Kidney (tissue), 22 donors: ENCODE measurements at places on chromosomes 7 and 10. TPM values are rescaled to one million over a fixed set of nuclear protein-coding genes. Genes with fewer than 3 reads are reported as not detected.

- no peak for DNase-seq
- H3K4me3 ChIP-seq, result no peak overlapping the region
- no peak overlapping the region for H3K27ac ChIP-seq
- no peaks in the 10 kb centered on the region for H3K36me3 ChIP-seq
Observed at GRCh38 chr10:101358706-101359300, 4.8 kb downstream of the BTRC start.

DNA sequence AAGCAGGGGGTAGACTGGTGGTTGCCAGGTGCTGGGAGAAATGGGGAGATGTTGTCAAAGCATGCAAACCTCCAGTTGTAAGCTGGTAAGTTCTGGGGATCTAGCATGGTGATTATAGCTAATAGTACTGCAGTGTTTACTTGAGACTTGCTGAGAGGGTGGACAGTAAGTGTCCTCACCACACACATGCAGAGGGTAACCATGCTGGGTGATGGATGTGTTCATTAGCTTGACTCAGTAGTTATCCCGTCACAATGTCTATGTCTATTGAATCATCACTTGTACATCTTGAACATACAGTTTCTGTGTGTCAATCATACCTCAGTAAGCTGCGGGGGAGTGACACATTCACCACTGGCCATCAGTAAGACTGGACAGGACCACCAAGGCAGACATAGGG, 42.1 kb downstream of the GSDME start:
- no peak for DNase-seq
- H3K36me3 ChIP-seq, result no peaks in the 10 kb centered on the region
- H3K27me3 ChIP-seq, result no peaks in the 10 kb centered on the region

DNA sequence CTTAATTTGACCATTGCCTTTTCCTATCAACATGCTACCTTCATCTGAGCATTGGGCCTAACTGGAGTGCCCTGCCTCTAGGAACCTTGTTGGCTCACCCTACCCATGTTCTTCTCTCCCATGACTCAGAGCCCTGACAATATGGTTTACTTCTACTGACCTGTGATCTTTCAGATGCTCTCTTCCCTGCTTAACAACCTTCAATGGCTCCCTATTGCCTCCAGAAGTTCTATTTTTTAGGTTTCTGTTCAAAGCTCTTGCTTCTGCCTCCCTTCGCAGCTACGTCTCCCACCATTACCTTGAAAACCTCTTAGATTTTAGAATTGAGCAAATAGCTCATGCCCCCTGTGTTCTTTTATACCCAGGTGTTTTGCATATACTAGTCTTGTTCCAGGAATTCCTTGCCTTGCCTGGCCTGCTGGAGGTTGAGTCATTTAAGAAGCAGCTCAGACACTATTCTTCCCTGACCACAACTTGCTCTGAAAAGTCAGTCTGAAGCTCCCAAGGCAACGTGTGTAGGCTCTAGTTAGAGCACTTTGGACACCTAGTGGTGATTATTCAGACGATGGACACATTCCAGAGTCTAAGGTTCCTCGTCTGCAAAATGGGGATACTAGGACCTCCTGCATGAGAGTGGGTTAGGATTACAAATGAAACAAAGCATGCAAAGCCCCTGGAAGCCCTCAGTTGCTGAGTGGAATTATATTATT, 64.4 kb upstream of the EMX2 start:
- no peaks in the 10 kb centered on the region for H3K27me3 ChIP-seq
- H3K36me3 ChIP-seq, result no peaks in the 10 kb centered on the region
- no peaks in the 10 kb centered on the region for H3K4me1 ChIP-seq
- no peak overlapping the region for H3K4me3 ChIP-seq
- no peak for DNase-seq

DNA sequence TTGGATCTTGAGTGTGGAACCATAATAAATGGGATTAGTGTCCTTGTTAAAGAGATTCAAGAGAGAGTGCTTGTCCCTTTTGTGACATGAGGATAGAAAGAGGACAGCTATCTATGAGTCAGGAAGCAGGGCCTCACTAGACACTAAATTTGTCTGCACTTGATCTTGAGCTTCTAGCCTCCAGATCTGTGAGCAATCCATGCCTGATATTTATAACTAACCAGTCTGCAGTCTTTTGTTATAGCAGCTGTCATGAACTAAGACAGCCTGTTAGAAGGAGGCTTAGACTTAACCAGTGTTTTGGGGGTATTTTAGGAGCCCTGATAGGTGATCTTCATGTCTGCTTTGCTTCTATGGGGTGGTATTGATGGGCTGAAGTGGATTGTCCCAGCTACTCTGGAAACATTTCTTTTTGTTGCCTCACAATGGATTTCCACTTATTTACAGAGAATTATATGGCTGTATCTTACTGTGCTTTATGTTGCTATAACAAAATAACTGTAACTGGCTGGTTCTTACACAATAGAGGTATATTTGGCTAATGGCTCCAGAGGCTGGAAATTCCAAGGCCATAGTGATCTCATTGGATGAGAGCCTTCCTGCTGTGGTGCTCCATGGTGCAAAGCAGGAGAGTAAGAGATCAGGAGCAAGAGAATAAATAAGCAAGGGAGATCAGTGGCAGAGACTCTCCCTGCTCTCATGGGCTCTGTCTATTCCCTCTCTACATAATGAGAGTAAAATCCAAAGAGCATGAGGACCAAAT, 23.4 kb upstream of the AKR1C3 start:
- H3K27ac ChIP-seq, result peak overlapping the region; percentile 85
- no peaks in the 10 kb centered on the region for H3K36me3 ChIP-seq
- H3K4me1 ChIP-seq, result peaks cover 15% of the 10 kb centered on the region
- no peak for DNase-seq

DNA sequence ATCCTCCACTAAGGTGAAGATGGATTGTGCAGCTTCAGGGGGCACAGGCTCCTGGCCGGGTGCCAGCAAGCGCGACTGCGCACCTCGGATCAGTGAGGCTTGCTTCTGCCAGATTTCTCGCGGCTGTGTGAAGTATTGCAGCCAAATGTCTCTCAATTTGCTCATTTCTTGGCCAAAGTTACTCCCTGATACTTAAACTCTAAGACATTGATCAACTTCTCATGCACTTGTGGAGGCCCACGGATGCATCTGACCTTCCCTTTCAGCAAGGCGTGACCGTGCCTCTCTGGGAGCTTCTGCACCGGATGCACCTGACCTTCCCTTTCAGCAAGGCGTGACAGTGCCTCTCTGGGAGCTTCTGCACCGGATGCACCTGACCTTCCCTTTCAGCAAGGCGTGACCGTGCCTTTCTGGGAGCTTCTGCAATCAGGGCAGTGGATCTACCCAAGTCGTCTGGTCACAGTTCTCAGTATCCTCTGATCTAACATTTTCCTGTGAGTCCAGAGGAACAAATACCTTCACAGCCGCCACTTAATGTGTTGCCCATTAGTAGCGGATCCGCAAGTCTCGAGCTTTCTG, 248.3 kb downstream of the ADARB2 start:
- no peak for DNase-seq
- no peaks in the 10 kb centered on the region for H3K27me3 ChIP-seq
- no peaks in the 10 kb centered on the region for H3K4me1 ChIP-seq
- no peak overlapping the region for H3K27ac ChIP-seq

DNA sequence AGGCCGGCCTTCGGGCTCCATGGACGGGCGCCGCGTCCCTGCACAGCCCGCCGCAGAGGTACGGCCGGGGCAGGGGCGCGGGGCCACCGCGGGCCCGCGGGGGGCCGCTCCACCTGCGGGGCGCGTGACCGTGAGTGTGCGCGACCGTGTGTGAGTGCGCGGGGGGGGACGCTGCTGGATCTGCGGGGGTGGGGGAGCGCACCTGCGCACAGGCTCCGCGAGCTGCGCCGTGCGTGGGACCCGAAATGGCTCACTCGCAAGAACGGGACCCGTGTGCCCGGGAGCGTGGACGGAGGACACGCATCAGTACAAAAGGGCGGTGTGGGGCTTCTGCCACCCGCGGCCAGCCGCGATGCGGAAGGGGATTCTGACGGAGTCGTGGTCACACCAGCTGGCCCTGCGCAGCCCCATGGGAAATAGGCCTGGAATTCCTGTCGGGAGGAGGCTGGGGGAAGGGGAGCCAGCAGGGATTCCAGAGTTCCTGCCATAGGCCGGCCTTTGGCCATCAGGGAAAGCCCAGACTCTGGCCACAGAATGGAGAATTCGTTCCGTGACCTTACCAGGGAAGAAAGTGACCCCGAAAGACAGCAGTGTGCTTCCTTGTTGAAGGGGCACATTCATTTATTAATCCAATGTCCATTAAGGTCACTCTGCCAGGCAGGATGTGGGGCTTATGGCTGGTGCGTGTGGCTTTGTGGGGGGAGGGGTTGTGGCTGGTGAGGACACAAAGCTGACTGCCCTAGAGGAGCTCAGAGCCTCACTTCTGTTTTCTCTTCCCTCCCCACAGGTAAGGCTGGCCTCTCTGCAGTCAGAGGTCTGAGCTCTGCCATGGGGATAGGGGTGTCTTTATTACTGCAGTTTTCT, 494 bp downstream of the REPIN1 start:
- peak; percentile 86 for DNase-seq
- H3K4me1 ChIP-seq, result peaks cover 5% of the 10 kb centered on the region
- no peaks in the 10 kb centered on the region for H3K27me3 ChIP-seq
- peak overlapping the region; percentile 90 for H3K4me3 ChIP-seq
- peak overlapping the region; percentile 97 for H3K27ac ChIP-seq
- H3K36me3 ChIP-seq, result peaks cover 12% of the 10 kb centered on the region

DNA sequence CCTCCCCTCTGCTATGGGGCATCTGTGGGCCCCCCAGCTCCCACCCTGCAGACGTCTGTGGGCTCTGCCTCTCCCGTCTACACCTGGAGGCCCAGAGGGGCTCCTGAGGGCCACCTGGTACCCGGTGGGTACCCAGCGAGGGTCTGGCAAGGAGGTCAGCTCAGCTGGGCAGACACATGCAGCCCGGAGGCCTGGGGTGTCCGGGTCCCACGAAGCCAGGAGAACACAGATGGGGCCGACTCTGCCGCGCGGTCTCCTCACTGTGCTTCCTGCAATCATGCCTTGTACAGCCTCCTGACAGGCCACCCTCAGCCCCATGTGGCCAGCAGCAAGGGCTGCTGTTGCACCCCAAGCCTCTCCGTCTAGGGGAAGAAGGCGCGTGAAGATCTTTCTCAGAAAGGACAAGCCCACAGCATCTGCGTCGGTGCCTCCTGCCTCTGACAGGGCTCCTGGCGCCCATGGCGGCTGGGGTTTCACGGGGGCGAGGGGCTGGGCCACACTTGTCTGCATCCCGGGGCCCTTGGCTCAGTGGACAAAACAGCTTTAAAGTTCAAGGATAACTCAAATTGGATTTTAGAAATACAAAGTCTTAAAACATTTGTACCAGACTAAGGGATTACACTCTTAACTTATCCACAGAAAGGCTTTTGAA, 391.3 kb downstream of the DNAJB6 start:
- H3K4me1 ChIP-seq, result no peaks in the 10 kb centered on the region
- H3K4me3 ChIP-seq, result no peak overlapping the region
- no peak for DNase-seq
- no peak overlapping the region for H3K27ac ChIP-seq
- peaks cover 3% of the 10 kb centered on the region for H3K27me3 ChIP-seq

- H3K27ac ChIP-seq, result peak overlapping the region; percentile 3
- no peaks in the 10 kb centered on the region for H3K4me1 ChIP-seq
- H3K27me3 ChIP-seq, result no peaks in the 10 kb centered on the region
- H3K4me3 ChIP-seq, result no peak overlapping the region
- no peaks in the 10 kb centered on the region for H3K36me3 ChIP-seq
- DNase-seq, result no peak
Observed at GRCh38 chr7:90710466-90710850, 114.3 kb downstream of the CDK14 start.

DNA sequence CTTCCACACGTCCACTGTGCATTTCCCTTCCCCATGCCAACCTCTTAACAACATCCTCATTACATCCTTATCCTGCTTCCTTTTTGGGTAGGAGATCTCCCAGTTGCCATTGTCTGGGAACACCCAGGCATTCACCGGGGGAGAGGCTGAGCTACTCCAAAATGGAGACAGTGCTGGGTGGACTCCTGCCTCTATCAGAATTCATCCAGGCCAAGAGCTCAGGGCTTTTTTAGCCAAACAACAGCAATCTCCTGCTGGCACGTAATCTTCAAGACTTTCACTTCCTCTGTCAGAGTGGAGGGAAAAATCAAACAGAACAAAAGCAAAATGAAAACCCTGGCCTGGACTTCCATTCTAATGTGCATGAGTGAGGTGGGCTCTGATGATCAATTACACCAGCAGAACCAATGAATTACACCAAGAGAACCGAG, 245.0 kb downstream of the PRPF18 start:
- H3K36me3 ChIP-seq, result no peaks in the 10 kb centered on the region
- no peak overlapping the region for H3K4me3 ChIP-seq
- H3K27ac ChIP-seq, result no peak overlapping the region
- DNase-seq, result no peak
- H3K27me3 ChIP-seq, result no peaks in the 10 kb centered on the region
- H3K4me1 ChIP-seq, result no peaks in the 10 kb centered on the region

GRCh38 chr10:101285519-101286070, 56.3 kb upstream of the LBX1 start:
- peaks cover 4% of the 10 kb centered on the region for H3K4me1 ChIP-seq
- no peaks in the 10 kb centered on the region for H3K36me3 ChIP-seq
- DNase-seq, result peak; percentile 36
- no peak overlapping the region for H3K4me3 ChIP-seq

DNA sequence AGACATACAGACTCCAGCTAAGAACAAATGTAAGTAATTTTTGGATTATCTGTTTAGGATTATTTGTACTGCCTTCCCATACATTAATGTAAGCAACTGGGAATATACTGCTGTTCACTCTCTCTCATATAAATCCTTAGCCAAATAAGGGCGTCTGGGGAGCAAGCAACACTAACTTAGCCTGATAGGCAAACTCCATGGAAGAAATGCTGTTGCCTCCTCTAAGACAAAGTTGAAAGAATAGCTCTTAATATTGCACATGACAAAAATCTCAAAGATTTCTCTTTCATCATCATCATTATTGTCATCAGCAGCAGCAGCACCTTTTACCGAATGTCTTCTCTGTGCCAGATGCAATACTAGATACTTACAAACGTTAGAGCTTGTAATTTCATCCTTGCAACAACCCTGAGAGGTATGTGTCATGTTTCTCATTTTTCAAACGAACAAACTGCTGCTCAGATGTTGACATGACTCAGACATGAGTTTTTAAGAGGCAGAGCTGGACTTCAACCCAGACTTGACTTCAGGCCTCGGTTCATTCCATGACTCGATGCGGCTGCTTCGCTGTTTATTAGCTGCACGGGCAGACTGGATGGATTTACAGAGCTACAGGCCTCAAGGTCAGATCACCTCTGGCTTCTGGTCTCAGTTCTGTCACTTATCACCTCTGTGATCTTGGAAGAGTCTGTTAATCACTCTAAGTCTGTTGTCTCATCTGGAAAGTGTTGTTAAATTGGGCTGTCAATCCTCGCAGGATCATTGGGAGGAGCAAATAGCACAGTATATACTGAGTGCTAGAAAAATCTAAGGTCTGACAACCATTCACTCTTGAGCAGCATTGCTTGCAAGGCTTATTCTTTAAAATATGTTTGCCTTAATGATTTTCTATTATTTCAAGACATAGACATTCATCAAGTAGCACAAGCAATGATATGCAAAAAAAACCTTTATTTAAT, 126.3 kb upstream of the CELF2 start:
- no peaks in the 10 kb centered on the region for H3K36me3 ChIP-seq
- no peaks in the 10 kb centered on the region for H3K27me3 ChIP-seq
- no peak overlapping the region for H3K27ac ChIP-seq
- no peak for DNase-seq
- H3K4me1 ChIP-seq, result no peaks in the 10 kb centered on the region
- H3K4me3 ChIP-seq, result no peak overlapping the region

BMPER gene
- total RNA-seq, result 0.60 TPM

GRM8 gene
- 3.2 TPM for total RNA-seq

XRCC2 gene
- 0.44 TPM for total RNA-seq

RSPH10B gene
- total RNA-seq, result 0.79 TPM
